Body of pancreas (tissue), 4 donors: ENCODE measurements at places on chromosomes 4 and X. TPM values are rescaled to one million over a fixed set of nuclear protein-coding genes. Genes with fewer than 3 reads are reported as not detected.
A peak's percentile ranks its signal among the peaks of the same experiment; 100 is the strongest.

GASK1B gene
- total RNA-seq: 22.3 TPM

GRCh38 chrX:86455495-86455894, 307.2 kb downstream of the DACH2 start:
- DNase-seq: no peak

FGA gene
- not detected for total RNA-seq

DRD5 gene
- not detected for total RNA-seq

GRCh38 chr4:127012549-127012948, 620.2 kb upstream of the INTU start:
- no peak for DNase-seq

DNA sequence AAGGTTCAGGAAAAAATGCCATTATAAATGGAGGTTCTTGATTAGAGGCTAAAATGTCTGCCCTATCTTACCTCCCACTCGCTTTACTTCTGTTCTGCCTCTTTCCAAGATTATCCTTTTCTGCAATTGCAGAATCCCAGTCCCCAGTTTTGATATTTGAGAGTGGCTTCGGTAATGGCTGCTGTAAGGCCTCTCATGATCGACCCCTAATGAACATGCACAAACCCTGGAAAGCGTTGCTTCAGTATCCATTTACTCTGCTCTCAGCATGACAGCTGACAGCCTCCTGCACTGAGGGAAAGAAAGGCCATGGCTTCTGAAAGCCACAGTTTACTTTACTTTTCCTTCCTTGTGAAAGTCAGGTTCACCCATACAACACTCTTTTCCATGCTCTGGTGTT, 325.4 kb upstream of the GALNT7 start:
- no peak for DNase-seq

UCHL1 gene
- 103 TPM for total RNA-seq

STARD8 gene
- total RNA-seq: 9.6 TPM

RPA4 gene
- 0.99 TPM for total RNA-seq

DNA sequence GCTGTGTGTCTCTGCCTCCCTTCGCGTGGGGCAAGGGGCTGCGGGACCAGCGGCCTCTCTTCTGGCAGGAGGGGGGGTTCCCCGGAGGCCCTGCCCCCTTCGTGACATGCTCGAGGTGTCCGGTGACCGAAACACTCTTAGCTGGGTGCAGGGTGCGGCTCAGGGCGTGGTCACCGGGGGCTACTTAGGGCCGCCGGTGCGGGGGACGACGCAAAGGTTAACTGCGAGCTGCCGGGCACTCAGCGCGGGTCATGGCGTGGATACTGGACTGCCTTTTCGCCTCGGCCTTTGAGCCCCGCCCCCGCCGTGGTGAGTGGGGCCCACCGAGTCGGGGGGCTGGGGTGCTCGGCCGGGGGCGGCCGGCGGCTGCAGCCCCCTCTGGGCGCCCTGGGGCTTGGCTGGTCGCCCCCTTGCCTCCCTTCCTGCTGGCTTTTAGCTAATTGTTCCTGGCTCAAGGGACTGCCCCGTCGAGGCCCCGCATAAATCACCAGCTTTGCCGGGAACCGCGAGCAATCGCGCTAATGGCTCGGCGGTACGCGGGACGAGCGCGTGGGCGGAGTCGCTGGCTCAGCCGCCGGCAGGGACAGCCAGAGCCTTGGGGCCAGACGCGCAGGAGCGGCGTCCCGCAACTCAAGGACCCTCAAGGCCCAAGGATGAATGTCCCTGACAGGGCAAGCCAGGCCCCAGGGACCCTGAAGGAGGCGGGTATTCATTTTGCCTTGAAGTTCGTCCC, at the start of gene ARHGAP36:
TSS of gene ARHGAP36 (plus strand) at position 211 of the 733 bp plus-strand sequence. CDS start 23,320 bp downstream, outside the sequence.
- peak; percentile 9 for DNase-seq

DNA sequence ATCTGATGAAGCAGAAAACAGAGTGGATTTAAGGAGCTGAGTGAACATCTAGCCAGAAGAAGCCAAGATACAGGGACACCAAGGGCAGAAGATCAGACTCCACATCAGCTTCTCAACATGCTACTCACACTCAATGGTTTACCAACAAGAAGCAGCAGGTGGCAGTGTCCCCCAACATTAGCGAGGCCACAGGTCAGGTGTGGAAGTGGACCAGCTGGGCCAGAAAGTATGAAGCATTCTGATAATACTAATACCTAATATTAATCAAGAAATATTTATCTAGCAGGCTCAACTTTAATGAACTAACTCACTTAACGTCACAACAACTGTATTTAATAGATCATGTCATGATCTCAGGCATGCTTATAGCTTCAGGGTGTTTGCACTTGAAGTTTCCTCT, 73.4 kb upstream of the TTC29 start:
- peak; percentile 65 for DNase-seq

DNA sequence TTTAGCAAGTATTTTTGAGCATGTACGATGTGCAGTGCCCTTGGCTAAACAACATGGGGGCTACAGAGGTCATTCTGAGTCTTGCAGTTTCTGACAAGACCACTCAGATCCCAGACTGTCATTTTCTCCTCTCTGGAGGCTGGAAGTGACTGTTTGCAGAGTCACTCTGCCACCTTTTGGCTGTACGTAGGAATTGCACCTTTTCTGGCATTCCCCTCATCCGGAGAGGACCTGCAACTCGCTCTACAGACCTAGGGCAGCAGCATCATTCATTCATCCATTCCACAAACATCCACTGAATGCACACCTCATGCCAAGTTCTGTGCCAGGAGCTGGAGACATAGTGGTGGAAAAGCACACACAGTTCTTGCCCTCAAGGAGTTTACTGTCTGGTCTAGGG, 160.4 kb upstream of the GPR101 start:
- DNase-seq: peak; percentile 10

- DNase-seq: no peak
Measured at GRCh38 chrX:21948897-21949578, 8.5 kb downstream of the SMS start.

DNA sequence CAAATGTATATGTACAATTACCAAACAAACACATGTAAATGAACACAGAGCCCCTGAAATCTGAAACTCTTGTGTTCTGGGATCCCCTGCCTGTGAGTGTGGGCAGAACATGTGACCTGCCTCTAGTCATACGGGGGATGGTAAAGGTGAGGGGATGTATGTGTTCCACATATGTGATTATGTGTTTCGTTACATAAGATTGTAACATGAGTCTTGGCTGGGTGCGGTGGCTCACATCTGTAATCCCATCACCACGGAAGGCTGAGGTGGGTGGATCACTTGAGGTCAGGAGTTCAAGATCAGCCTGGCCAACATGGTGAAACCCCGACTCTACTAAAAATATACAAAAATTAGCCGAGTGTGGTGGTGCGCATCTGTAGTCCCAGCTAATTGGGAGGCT, 37.1 kb upstream of the SLC2A9 start:
- no peak for DNase-seq

- no peak for DNase-seq
Measured at GRCh38 chr4:108172231-108172752, 3.6 kb upstream of the LEF1 start.

- no peak for DNase-seq
Measured at GRCh38 chr4:41043465-41043864, 170.9 kb downstream of the APBB2 start.

CDKL5 gene
- total RNA-seq: 5.7 TPM
